Fibroblast of pulmonary artery (primary cell): ENCODE measurements at places on chromosomes 2 and 18.

- DNase-seq = no peak
These were observed 92.7 kb downstream of the MRO start for GRCh38 chr18:50726960-50727589.

DNA sequence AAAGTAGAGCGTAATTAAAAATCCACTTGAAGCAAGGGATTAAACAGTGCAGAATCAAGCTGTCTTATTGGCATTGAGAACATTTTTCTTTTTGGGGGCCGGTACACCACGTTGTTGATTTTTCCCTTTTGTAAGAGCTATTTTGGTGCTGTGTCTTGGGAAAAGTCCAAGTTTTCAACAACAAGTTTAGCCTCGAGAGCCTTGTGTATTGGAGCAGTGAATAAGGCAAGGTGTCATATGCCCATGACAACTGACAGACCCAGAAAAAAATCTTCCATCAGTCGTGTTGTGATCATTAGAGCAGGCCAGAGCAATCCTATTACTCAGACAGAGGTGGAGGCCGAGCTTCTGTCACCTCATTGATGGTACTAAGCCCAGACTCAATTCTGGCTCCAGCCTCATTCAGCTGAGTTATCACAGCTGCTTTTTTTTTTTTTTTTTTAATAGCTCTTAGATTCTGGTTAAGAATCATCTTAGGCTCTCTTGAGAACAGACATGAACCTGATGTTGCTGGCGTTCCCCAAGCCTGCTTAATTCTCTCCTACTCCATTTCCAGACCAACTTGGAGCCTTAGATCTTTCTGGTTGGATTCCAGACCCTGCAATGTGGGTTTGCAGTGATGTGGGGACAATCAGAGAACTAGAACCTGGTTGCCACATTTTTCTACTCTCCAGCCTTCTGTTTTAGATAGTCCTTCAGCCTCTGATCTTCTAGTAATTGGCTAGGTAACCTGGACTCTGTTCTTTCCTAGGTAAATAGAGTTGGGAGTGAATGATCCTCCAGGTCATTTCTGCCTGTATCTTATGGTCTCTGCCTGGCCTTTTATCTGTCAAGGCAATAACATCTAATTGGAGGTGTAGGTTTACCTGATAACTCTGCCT lies 43.1 kb downstream of the MOGAT1 start:
- DNase-seq = peak; percentile 56

DNA sequence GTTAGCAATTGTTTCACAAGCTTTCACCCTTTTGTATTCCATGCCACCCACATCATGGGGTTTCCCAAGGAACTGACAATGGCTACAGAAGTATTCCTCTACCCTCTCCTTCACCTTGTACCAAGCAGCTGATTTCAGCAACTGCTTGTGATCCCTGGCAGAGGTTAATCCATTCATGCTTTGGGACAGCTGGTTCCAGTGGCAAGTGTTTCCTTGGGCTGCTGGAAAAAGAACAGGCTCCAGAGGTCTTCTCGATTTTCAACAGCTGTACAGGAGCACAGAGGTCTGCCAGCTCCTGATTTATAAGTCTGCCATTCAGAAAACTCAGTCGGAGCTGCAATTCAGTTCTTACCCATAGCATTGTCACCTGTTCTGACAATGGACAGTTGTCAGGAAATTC lies 239.2 kb upstream of the CWC22 start:
- no peak for DNase-seq

DNA sequence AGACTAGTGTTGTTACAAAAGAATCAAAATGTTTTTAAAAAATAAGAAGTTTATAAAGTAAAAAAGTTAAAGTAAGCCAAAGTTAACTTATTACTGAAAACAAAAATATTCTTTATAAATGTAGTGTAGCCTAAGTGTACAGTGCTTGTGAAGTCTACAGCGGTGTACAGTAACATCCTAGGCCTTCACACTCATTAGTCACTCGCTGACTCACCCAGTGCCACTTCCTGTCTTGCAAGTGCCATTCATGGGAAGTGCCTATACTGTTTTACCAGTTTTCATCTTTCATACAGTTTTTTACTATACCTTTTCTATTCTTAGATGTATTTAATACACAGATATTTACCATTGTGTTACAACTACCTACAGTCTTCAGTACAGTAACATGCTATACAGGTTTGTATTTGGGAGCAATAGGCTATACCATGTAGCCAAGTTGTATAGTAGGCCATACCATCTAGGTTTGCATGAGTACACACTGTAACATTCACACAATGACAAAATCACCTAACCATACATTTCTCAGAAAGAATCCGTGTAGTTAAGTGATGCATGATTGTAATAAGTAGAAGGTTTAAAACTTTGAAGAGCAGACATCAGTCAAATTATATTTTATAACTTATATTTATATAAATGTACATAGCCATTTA lies 13.4 kb downstream of the SERPINB7 start:
- peak; percentile 69 for DNase-seq

- DNase-seq = no peak
These were observed 45.8 kb upstream of the EML6 start for GRCh38 chr2:54677476-54678265.

DNA sequence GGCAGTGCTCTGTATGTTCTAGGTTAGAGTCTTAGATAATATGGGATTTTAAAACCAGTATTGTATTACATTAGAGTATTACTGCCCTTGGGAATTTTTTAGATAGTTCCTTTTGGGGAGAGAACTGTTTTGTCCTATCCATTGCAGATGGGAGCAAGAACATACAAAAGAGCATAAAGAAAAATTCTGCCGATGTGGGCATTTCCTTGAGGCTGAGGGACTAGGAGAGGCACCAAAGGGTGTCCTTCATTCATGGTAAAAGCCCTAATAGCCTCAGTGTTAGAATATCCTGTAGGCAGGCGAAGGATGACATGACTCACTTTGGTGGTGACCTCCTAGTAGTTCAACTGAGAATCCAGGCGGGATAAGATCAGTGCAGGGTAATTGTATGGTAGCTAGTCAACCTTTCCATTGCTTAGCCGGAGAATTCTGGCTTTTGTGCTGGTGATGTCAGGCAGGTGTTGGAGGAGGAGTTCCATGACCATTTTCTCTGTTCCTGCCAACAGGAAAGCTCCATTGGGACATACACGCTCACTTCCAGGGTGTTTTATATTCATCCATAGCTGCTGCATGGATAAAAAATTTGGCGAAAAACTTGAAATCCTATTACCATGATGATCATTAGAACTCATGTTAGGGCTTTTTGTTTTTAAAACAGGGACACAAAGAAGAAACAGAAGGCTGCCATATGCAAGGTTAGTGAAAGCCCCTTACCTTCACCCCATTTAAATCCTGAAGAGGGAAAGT lies 28.1 kb downstream of the EPAS1 start:
- no peak for DNase-seq

DNA sequence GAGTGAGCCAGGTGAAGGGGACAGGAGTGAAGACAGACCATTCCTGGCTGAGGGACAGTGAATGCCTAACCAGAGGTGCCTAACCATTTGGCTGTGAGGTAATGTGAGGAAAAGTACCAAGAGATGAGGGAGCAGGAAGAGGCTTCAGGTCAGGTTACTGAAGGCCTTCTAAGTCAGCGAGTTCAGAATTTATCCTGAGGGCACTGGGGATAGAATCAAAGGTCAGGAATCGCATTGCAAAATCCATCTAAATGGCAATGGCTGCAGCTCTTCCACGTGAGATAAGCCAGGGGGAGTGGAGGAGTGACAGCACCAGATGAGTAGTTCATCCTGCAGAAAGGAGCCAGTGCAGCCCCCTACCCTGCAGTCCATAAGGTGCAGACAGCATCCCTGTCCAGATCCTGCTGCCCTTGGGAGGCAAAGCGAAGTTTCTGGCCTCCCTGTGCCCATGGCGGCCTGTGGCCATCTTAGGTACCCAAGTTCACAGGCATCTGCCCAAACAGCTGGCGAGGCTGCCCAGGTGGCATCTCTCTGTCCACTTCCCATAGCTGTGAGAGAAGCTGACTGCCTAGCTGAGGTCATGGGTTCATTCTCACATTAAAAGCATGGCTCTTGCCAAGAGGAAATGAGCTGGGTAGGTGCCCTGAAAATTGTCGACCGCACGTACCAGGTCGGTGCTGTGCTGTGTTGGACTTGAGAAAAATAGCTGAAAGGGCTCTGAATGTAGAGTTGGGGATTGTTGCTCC lies 49.5 kb downstream of the CYP27C1 start:
- DNase-seq = no peak

GRCh38 chr2:57806449-57806968 lies 240.1 kb upstream of the VRK2 start:
- DNase-seq = no peak

DNA sequence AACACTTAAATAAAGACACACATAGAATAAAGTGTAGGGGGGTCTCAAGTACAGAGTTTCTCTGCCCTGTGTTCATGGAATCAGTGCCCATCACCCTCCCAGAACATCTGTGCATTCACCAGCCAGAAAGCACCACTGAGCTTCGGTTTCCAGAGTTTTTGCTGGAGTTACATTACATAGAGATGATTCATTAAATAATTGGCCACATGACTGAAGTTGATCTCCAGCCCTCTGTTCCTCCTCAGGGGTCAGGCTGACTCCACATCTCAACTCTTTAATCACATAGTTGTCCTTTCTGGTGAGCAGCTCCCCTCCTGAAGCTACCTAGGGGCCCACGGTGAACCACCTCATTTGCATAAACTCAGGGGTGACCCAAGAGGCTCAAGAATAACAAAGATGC lies 129.8 kb downstream of the METTL4 start:
- DNase-seq = no peak

GRCh38 chr2:180682871-180683270 lies 297.5 kb upstream of the UBE2E3 start:
- DNase-seq = no peak

- DNase-seq = no peak
These were observed 757.4 kb downstream of the SATB2 start for GRCh38 chr2:198700319-198700718.

GRCh38 chr18:47585914-47586313 lies 334.5 kb upstream of the SKOR2 start:
- DNase-seq = no peak

DNA sequence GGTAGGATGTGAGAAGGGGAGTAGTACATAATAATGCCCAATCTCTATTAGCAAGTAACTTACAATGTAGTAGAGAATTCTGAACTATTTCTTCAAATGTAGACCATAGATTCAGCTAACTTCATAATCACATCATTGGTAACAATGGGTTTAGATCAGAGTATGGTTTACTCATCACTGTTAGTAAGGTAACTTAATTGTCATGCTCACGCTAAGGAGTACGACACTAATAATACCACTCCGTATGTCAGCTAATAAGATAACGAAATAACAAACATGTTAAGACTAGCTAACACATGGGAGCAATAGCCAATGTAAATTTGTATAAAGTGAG lies 56.4 kb upstream of the CCDC141 start:
- no peak for DNase-seq

GRCh38 chr2:143686585-143687164 lies 557.5 kb downstream of the ARHGAP15 start:
- peak; percentile 66 for DNase-seq

DNA sequence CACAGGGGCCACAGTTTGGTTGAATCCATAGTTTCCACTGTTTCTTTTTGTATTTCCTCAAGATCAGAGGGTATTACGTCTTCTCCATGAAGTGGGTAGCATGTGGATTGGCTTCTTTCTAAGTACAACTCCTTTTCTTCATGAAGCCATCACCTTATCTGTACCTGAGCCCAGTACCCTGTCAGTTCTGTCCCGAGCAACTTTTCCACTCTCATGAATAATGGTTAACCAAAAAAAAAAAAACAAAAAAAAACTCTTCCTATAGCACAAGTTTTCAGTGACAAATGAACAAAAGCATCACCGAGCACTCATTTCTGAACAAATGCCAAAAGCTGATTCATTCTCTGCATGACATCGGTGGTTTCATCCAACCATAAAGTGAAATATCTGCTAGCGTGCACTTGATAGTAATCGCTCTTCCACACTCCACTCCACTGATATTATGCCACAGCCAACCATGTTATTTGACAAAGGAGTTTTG lies 53.0 kb upstream of the CCDC150 start:
- peak; percentile 79 for DNase-seq

- no peak for DNase-seq
These were observed 162.2 kb upstream of the ITGA4 start for GRCh38 chr2:181294979-181295378.

- peak; percentile 7 for DNase-seq
These were observed 216.9 kb upstream of the VWC2L start for GRCh38 chr2:214193943-214194342.

GRCh38 chr18:80208620-80209019 lies 38.7 kb downstream of the PARD6G start:
- no peak for DNase-seq

GRCh38 chr2:109409321-109410038 lies 204.3 kb downstream of the SEPTIN10 start:
- no peak for DNase-seq

DNA sequence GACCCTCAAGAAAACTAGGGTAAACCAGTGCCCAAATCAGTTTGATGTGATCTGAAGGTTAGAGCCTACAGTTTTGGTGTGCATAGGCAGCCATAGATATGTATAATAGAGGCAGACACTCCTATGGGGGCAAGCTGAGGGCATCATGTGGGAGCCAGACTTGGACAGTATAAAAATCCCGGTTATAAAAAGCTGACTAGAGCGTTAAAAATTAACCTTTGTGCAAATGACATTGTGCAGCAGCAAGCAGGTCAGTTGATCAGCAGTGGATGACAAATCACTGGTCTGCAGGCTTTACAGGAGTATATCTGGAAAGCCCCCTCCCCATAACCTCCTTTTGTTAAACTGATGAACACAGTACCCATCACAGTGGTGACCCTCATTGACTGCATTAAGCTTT lies 107.8 kb downstream of the CTNNA2 start:
- DNase-seq = no peak
